ENCODE measurements at places on chromosomes 7 and 10. TPM values are rescaled to one million over a fixed set of nuclear protein-coding genes. Genes with fewer than 3 reads are reported as not detected.

PRR15 gene
- total RNA-seq = 4.4 TPM

PON1 gene
- total RNA-seq = not detected

DOCK1 gene
- 95.3 TPM for total RNA-seq

ANKRD30A gene
- not detected for total RNA-seq

PDE1C gene
- under 0.01 TPM for total RNA-seq

C10orf95 gene
- total RNA-seq = 4.4 TPM

PRXL2A gene
- 24.9 TPM for total RNA-seq

COBL gene
- 0.34 TPM for total RNA-seq

AKR1C8 gene
- total RNA-seq = not detected

STEAP1 gene
- 20.1 TPM for total RNA-seq

ARHGEF5 gene
- total RNA-seq = 24.9 TPM

STEAP4 gene
- 2.4 TPM for total RNA-seq

TUBB8 gene
- total RNA-seq = not detected

TASOR2 gene
- 159 TPM for total RNA-seq

SLC18A3 gene
- not detected for total RNA-seq

MINPP1 gene
- total RNA-seq = 24.3 TPM
